ENCODE measurements at places on chromosomes 16 and 17.

DNA sequence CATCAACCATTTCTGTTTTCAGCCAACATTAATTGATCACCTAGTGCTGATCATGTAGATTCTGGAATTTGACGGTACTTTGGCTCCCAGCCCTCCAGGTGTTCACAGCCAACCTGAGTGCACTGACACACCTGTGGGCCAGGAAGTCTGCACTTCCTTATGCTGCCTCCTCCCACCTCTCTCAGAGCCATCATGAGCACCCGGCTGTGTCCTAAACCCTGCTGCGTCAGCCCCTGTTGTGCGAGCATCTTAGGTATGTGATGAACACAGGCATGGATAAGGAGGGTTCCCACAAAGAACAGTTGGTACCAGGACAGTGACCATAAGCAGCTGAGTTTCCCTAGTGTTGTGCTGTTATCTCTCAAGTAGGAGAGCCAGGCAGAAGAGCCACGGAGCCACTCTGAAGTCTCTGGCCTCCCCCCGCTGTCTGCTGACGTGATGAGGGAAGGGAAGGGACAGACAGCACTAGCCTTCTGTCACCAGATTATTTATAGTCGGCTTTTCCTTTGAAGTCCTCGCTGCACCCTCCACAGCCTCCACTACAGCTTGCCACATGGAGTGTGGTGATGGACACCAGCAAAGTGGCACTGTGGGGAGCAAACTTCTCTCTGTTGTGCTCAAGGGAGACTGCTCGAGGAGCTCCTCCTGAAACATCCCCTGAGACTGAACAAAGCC lies 162.8 kb upstream of the ANKFN1 start:
- no peak for DNase-seq

DNA sequence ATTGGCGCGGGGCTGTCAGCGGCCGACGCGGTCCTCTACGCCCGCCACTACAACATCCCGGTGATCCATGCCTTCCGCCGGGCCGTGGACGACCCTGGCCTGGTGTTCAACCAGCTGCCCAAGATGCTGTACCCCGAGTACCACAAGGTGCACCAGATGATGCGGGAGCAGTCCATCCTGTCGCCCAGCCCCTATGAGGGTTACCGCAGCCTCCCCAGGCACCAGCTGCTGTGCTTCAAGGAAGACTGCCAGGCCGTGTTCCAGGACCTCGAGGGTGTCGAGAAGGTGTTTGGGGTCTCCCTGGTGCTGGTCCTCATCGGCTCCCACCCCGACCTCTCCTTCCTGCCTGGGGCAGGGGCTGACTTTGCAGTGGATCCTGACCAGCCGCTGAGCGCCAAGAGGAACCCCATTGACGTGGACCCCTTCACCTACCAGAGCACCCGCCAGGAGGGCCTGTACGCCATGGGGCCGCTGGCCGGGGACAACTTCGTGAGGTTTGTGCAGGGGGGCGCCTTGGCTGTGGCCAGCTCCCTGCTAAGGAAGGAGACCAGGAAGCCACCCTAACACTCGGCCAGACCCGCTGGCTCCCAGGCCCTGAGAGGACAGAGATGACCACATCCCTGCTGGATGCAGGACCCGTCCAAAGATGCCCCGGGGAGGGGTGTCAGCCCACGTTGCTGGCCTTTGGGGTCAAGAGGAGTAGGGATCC lies 2.4 kb upstream of the NECAB2 start:
- DNase-seq, result no peak

DNA sequence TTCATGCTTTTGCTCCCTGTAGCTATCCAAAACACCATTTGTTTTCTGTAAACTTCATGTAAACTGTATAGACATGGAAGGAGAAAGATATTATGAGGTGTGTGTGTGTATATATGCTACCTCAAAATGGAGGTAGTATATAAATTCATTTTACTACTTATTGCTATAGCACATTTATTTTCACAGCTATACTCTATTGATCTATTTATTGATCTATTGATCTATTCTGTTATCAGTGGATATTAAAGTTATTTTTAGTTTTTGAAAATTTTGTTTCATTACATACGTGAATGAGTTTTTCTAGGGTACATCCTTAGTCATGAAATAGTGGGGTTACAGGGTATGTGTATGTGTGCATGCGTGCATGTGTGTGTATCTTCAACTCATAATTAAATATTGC lies 15.5 kb downstream of the ZNRF1 start:
- DNase-seq, result no peak

GRCh38 chr16:56610017-56610608 lies 1.7 kb downstream of the MT2A start:
- DNase-seq, result peak; percentile 57

DNA sequence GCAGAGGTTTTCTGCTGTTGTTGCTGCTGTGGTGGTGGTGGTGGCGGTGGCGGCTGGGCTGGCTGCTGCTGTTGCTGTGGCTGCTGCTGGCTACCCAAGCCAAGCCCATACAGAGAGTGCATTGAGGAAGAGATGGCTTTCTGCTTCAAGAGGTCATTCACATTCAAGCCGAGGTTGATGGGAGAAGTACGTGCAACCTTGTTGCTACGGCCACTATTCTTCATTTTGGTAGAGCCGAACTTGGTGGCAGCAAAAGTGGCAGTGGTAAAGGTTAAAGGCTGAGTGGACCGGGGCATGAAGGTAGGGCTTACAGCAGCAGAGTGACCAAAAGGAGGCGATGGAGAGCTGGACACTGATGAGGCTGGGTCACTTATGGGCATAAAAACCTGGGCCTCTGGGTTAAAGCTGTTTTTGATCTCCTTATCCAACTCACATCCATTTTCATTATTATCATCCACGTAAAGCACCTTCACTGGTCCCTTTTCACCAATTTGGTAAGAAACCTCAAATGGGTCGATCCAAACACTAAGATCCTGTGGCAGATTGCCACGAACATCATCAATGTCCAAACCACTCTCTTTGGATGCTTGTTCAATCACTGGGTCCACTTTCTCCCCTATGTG lies 2.8 kb downstream of the TOB1 start:
- DNase-seq, result no peak

GRCh38 chr16:51705142-51705541 lies 554.1 kb upstream of the SALL1 start:
- DNase-seq, result no peak

- DNase-seq, result peak; percentile 54
Observed at GRCh38 chr16:57623251-57624043, 5.0 kb upstream of the ADGRG1 start.

DNA sequence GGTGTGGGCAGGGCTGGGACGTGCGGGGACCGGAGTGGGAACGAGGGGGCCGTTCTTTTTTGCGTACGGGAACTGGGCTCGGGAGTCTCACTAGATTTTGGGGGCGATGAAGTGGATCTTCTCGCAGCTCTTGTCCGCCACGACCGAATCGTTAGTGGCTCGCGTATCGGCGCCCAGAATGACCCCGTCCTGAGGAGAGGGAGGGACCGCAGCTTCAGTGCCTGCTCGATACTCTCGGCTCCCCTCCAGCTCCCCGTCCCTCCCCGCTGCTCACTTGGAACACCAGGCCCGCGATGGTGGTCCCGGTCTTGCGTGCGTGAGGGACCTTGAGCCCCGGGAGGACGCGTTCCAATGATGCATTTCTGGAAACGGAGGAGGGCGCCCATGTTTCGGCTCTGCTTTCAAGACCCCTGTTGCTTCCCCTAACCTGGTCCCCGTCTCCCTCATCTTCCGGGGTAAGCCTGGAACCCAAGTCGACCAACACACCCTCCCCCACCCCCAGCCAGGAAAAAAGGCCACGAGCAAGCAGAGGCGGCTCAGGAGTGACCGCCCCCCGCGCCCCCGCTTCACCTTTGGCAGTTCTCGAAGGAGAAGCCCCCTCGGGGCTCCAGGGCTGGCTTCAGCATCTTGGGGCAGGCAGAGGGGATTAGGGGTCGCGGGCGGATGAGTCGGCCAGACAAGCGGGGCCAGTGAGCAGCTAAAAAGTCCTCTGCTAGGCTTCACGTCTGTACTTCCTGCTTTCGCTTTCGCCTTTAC lies at the start of gene PSMB10:
Gene PSMB10 (minus strand): TSS at position 727 of the 756 bp plus-strand sequence. CDS start 101 bp downstream, at position 626.
- DNase-seq, result peak; percentile 59
